GM12878 (cell line): ENCODE measurements at places on chromosomes 2 and 18.

DNA sequence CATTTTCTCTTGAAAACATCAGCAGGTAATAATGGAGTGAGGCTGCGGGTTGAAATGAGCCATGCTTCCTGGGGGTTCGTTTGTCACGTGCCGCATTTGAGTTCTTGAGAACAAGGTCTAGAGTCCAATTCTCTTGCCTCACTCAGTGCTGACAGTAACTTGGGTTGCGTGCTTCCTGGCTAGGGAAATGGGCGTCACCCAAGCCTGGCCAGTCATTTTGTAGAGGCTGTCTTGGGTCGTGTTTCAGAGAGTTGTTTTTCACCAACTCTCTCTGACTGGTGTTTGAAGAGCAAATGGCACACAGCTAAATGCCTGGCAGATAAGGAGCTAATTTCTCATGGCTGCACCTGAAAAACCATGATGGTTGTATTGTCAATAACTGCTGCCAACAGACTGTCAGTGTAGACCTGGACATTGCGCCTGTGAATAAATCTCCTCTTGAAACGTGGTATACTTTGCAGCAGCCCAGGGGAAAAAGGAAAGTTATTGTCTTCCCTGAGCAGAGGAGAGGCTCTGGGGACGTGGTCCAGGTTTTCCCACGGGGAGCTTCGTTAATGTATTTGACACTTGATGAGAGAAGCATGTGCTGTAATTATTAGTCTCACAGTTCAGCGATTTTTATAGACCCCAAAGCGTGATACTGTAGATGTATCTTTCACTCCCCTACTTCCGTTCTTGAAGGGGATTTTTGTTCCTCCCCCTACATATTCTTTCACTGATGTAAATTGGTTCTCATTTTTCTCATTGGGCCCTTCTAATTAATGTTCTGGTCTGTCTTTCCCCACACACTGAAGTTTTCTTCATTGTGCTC lies 196.0 kb downstream of the FHOD3 start:
- DNase-seq: no peak

- no peak for DNase-seq
Measured at GRCh38 chr2:200618054-200618419, 32.2 kb downstream of the AOX1 start.

GRCh38 chr2:37706334-37707183 lies 35.1 kb upstream of the CDC42EP3 start:
- DNase-seq: no peak

- DNase-seq: no peak
Measured at GRCh38 chr2:119440873-119441272, 9.2 kb downstream of the TMEM37 start.

DNA sequence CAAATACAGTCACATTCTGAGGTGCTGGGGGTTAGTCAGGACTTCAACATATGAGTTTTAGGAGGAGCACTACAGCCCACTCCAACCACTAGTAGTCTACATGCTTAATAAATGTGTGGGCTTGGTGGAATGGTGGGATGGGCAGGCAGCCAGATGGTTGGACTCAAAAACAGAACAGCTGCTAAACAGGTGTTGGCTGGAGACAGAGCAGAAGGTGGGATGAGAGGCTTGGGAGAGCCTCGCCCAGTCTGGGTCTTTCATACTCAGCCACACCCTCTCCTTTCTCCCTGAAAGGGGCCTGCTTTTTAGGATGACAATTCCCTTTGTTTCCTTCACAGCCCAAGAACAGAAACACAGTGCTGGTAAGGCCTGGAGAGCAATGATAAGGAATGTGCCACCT lies 143.9 kb upstream of the KLHL29 start:
- DNase-seq: no peak

- DNase-seq: no peak
Measured at GRCh38 chr18:42574871-42575270, 540.6 kb downstream of the RIT2 start.

DNA sequence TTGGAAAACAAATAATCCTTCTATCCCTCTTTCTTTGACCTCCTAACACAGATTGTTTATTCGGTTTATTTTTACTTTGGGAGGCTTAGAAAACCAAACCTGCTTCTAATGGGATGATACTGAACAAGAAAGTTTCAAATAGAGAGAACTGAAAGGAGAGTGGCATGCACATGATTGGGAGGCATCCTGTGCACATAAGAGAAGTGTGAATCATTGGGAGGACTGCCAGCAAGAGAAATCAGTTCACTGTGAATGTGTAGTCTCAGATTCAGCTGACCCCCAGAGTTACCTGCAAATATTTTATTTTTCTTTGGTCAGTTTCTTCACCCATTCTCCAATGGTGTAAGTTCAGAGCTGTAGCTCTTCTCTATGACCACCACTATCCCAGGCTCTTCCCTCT lies 1363.2 kb upstream of the ACVR2A start:
- no peak for DNase-seq

GRCh38 chr2:145593280-145593679 lies 1073.4 kb upstream of the ZEB2 start:
- peak; percentile 34 for DNase-seq

DNA sequence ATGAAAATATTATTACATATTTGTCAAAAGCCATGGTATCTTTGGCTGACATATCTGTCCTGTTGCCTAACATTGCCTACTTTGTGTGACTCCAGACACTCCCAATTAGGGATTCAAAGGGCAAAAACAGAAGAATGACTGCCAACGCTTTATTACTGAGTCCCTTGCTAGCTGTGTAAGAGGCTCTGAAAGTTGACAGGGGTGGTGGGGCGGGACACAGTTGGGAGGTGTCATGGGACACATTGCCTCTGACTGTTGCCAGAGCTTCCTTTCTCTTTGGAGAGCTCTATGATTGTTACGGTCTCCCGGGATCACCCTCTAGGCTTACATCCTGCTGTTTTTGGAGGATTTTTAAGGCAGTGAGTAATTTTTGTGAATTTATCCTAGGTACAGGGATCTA lies 249.6 kb upstream of the ACVR2A start:
- no peak for DNase-seq
